NCI-H2081 treated with DMSO at 0.1 percent for 48 hours (cell line): ENCODE measurements at places on chromosomes 2 and 18.

DNA sequence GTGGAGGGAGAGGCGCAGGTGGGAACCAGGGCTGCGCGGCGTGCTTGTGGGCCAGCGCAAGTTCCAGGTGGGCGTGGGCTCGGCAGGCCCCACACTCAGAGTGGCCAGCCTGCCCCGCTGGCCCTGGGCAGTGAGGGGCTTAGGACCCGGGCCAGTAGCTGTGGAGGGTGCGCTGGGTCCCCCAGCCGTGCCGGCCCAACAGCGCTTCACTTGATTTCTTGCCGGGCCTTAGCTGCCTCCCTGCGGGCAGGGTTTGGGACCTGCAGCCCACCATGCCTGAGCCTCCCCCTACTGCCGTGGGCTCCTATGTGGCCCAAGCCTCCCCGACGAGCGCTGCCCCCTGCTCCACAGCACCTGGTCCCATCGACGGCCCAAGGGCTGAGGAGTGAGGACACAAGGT lies 1636.9 kb upstream of the SLC39A10 start:
- DNase-seq = no peak

GRCh38 chr18:24616653-24617052 lies 156.2 kb downstream of the HRH4 start:
- DNase-seq = no peak

DNA sequence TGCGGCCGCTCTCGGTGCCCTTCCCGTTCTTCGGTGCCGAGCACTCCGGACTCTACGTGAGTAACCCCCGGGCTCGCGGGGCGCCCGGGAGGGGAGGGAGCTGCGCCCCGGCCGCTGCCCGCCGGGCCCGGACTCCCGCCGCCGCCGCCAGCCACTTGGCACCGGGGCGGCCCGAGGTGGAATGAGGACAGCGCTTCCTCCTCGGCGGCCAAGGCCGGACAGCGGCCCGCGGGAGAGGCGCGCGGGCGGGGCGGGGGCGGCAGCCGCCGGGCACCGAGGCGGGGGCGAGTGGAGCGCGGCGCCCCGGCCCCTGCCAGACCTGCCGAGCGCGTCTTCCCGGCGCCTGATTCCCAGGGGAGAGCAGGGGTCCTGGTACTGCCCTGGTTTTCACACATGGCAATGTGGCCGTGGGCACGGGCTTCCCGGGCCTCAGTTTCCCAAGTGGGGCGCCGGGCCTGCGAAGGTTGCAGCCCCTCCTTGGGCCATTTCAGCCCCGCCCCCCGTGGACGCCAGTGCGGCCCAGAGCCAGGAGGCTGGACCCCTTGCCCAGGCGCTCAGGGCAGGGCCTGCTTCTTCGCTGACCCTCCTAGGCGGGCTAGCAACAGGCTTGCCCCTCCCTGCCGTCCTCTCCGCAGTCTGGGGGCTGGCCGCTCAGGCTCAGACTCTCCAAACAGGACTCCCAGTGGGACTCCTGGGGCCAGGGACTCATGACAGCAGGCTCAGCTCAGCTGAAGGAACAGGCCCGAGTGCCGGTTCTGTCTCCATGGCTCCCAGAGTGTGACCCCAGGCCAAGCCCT lies 775 bp downstream of the SNED1 start:
- no peak for DNase-seq

- no peak for DNase-seq
Observed at GRCh38 chr2:85935746-85936208, 47.0 kb upstream of the ST3GAL5 start.

- DNase-seq = no peak
Observed at GRCh38 chr2:85865539-85866164, 23.1 kb downstream of the ST3GAL5 start.

- DNase-seq = no peak
Observed at GRCh38 chr2:86476092-86476491, 34.9 kb downstream of the KDM3A start.

DNA sequence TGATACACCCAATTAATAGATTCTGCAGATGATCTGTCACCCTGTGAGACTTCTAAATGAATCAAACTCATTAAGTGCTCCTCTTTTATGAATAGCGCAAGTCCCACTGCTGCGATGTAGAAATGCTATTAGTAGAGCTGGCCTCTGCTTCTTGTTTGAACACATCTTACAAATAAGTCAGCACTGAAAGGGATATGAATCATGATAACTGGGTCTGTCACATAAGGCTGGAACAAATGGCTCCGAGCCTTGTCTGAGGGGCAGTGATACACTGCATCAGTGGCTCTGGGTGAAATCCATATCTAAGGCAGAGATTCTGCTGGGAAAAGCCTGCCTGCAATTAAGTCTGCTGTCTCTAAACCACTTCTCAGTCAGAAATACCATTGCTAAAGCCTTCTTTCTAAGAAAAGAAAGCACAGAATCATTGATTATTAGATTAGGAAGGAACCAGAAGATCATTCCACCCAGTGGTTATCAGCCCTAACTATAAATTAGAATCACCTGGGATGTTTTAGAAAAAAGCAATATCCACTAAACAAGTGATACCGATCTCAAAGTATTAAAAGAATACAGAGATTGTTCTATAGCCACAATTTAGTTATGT lies 75.2 kb downstream of the SLC5A7 start:
- DNase-seq = no peak

DNA sequence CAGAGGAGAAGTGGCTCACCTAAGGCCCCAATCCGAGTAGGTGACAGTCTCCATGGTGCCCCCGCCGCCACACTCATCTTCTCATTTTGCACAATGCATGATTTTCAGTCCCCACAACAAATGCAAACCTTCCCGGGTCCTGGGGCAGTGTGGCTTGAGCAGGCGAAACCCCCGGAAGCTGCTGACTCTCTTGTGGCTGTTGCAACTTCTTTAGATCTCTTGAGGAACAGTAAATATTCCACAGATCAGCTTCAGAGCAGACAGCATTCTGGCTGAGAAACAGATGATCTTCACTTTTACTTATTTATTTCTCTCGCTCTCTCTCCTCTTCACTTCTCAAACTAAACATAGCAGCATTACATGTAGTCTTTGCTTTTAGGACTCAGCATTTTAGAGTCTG lies 51.9 kb downstream of the ASAP2 start:
- no peak for DNase-seq

DNA sequence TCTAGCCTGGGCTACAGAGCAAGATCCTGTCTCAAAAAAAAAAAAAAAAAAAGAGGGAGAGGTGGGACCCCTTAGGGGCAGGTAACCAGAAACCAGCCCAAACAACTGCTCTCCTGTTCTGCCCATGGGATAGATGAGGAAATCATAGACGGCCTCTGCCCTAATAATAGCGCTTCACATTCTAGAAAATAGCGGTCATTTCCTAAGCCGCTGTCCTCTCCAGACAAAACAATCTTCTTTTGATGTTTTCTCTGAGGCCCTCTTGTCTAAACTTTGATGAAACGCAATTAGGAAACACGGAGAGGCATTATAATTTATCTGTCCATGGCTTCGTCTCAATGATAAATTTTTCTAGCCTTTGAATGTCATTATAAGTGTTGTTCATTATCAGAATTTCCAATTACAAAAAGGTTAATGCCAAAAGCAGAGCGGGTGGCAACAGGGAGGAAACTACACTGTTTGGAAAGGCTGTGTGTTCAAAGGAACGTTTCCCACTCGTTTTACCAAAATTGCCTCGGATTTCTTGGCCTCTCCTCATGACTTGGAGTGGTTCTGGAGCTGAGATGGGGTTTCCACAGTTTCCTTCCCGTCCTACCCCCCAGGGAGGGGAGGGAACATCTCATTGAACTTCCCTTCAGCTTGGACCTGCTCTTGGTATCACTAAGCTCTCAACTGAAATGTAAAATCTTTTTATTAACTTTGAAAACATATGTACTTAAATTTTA lies 151.6 kb upstream of the ZNF236 start:
- no peak for DNase-seq

DNA sequence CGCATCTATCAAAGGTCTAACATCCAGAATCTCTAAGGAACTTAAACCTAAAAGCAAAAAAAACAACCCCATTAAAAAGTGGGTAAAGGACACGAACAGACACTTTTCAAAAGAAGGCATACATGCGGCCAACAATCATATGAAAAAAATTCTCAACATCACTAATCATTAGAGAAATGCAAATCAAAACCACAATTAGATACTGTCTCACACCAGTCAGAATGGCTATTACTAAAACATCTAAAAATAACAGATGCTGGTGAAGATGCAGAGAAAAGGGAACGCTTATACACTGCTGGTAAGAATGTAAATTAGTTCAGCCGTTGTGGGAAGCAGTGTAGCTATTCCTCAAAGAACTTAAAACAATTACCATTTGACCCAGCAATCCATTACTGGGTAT lies 38.0 kb downstream of the PPP3R1 start:
- DNase-seq = no peak

- no peak for DNase-seq
Observed at GRCh38 chr2:70569559-70569958, 15.9 kb upstream of the TGFA start.

GRCh38 chr18:21300908-21301200 lies 58.8 kb downstream of the GREB1L start:
- DNase-seq = no peak

- no peak for DNase-seq
Observed at GRCh38 chr2:230875347-230876315, 10.9 kb downstream of the ITM2C start.

DNA sequence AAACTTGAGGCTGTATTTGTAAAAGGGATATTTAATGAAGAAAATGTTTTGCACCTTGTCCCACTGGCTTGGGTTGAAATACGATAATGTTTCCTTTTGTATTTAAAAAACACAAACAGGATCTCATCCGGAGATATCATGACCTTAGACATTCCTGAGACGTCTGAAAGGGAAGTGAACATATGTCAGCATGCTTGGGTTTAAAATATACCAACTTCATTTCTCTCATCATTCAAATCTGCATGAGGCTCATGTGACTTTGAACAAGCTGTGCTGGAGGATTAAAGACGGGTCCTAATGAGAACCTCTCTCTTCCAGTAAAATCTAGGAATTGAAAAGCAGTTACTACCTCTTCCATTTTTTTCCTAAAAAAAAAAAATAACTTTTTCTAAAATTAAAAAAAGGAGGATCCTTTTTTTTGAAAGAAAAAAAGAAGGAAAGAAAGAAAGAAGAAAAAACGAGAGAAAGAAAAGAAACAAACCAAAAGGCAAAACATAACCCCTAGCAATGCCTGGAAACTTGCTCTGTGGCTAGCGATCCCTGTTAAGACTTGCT lies 106.8 kb upstream of the ZFP36L2 start:
- no peak for DNase-seq

DNA sequence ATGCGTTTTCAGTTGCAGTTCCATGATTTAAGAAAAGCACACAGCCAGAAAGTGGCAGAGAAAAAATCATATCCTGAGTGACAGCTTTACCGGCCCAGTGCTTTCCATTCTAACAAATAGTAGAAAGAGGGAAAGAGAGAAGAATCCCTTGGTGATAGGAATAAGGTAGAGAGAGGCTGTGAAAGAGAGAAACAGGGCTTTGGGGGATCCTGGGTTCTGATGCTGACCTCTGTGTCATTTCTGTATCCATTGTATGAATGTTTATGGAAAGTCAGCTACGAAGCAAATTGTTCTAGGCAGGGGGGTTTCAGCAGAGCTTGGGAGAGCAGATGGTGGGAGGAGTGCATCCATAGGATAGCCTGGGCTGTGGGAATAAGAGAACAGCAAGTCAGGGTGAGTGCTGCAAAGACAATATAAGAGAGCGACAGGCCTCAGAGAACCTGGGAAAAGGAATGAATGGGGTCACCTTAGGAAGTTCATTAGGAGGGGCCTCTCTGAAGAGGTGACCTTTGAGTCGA lies 203.4 kb upstream of the TNP1 start:
- DNase-seq = no peak

- no peak for DNase-seq
Observed at GRCh38 chr2:171512683-171513195, 9.5 kb upstream of the CYBRD1 start.

- DNase-seq = no peak
Observed at GRCh38 chr2:177738461-177739235, 333.9 kb downstream of the PDE11A start.

GRCh38 chr2:99613980-99614379 lies 124.2 kb upstream of the REV1 start:
- no peak for DNase-seq

GRCh38 chr18:77049938-77050337 lies 82.6 kb downstream of the MBP start:
- DNase-seq = no peak

DNA sequence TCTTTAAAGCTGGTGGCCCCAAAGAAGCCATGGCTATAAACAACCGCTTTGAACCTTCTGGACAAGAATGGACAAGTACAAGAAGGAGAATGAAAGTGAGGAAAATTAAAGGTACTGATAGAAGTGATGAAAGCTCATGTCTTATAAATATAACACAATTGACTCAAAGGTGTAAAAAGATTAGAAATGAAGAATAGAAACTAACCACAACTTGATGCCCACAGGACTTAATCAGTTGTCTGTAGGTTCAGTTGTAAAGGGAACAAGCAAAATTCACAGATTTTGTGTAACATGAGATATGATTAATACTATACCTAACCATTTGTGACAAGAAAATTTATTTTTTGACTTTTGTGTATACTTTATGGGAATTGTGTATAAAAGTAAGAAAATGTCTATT lies 135.7 kb downstream of the NUP35 start:
- no peak for DNase-seq

GRCh38 chr2:109677835-109678580 lies 63.8 kb downstream of the SOWAHC start:
- no peak for DNase-seq

GRCh38 chr18:41873730-41874129 lies 81.3 kb upstream of the PIK3C3 start:
- no peak for DNase-seq

GRCh38 chr2:199282309-199282708 lies 175.4 kb downstream of the SATB2 start:
- no peak for DNase-seq

GRCh38 chr2:174606336-174606735 lies 8.7 kb upstream of the WIPF1 start:
- no peak for DNase-seq

- no peak for DNase-seq
Observed at GRCh38 chr2:36965206-36965605, 1.1 kb downstream of the STRN start.

- no peak for DNase-seq
Observed at GRCh38 chr2:201784563-201784962, 3.8 kb upstream of the ALS2 start.

DNA sequence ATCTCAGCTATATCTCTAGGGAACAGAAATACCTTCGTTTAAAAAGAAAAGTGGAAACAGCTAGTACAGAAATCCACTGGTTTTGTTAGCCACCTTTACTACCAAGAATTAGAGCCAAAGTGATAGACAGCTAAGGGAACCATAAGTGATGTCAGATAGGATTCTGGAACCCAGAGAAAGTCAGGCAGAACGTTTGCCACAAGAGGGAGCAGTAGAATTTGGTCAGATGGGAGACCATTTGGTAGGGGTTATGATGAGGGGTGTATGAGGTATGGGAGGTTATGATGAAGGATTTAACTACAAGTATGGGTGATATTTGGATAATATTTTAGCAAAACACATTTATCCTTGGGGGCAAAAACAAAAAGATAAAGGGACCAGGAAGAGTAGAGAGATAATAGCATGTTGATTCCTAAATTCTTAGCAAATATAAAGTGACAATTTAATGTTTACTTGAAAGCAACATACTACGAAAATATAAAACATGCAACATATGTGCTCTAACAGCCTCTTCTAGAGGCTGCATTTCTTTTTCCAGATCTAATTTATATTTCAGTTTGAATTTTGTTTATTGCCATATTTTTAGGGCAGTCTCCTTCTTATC lies 3.3 kb downstream of the SLC8A1 start:
- peak; percentile 22 for DNase-seq

GRCh38 chr2:239312741-239313667 lies 87.8 kb downstream of the HDAC4 start:
- no peak for DNase-seq
